ENCODE measurements at places on chromosomes 3 and 15. TPM values are rescaled to one million over a fixed set of nuclear protein-coding genes. Genes with fewer than 3 reads are reported as not detected.

EOMES gene
- polyA plus RNA-seq = 0.39 TPM

TGM4 gene
- not detected for polyA plus RNA-seq

ALG1L2 gene
- polyA plus RNA-seq = not detected

HHLA2 gene
- polyA plus RNA-seq = not detected

NANOGP8 gene
- polyA plus RNA-seq = not detected

CCDC39 gene
- 0.08 TPM for polyA plus RNA-seq

SCN11A gene
- polyA plus RNA-seq = 0.06 TPM

ANAPC13 gene
- 46.2 TPM for polyA plus RNA-seq
